ENCODE measurements at places on chromosomes 16 and 17.

DNA sequence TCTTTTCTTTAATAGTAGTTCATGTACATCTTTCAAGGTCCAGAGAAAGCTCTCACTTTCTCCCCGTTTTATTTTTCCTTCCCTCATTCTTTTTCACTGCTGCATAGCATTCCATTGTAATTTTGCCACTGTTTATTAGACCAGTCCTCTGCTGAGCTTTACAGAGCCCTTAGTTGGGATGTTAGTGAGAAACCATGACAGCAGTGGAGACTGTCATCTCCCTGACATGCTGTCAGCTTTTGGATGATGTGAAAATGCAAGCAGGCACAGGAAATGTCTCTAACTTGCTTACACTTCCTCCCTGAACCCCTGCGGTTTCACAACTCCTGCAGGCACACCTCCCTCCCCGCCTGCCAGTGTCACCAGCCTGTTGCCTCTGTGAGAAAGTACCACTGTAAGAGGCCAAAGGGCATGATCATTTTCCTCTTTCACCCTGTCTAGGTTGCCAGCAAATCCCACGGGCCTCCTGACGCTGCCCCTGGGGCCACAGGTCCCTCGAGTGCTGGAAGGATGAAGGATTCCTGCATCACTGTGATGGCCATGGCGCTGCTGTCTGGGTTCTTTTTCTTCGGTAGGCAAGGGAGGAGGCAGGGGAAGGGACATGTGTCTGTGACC lies at the start of gene ITGAL:
Gene ITGAL, plus strand, starts transcription at position 415 of the 615 bp plus-strand sequence. Its CDS starts 96 bp downstream, at position 511.
- no peak for DNase-seq

DNA sequence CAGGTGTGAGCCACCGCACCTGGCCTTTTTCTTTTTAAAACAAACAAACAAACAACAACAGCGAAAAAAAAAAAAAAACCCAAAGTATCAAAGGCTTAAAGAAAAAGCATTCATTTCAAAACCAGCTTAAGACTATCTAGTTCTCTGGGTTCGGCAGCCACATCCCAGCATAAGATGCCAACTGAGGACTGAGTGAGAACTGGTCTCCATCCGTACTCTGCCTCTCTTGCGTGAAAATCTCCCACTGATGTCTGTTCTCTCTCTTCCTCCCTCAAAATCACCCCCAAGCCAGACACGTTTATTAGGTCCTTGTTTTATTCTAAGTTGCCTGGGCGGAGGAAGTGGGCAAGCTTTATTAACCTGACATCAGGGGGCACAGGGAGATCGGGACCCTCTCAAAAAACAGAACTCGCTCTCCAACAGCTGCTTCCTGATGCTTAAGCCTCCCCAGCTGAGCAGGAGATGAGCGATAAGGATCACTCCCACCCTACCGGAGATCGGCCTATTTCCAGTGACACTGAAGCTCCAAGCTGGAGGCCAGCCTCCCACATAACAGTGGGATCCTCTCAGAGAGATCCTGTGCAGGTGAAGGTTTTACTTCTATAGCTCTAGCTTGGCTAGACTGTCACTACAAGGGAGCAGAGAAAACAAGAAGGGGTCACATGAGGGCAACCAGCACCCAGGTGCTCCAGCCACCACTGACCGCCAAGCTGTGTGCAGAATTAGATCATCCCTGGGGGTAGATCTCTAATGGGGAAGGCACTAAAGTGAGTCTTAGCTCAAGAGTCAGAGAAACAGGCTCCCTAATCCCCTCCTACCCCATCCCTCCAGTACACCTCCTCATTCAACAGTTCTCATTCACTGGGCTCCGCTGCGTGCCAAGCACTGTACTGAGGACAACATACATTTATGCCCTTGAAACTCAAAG lies 13.6 kb downstream of the CDC42EP4 start:
- no peak for DNase-seq

DNA sequence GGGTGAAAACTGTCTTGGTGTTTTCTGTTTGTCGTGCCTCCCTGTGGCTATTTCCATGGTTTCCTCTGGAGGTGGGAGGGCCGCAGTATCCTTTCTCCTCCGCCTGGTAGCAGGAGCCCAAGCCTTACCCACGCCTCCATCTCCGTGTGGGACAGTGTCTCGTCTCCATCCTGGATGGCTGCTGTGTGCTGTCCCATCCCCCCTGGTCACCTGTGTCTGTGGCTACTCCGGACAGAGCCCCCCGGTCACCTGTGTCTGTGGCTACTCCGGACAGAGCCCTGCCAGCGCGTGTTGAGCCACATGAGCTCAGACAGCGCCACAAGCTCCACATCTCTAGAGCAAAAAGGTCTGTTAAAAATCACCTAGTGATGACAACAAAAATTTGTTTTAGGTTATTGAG lies 198.2 kb upstream of the CHMP6 start:
- no peak for DNase-seq

- DNase-seq: no peak
Measured at GRCh38 chr16:78128913-78129312, 29.5 kb downstream of the WWOX start.

GRCh38 chr16:58034128-58034685 lies 8.7 kb downstream of the MMP15 start:
- DNase-seq: no peak

DNA sequence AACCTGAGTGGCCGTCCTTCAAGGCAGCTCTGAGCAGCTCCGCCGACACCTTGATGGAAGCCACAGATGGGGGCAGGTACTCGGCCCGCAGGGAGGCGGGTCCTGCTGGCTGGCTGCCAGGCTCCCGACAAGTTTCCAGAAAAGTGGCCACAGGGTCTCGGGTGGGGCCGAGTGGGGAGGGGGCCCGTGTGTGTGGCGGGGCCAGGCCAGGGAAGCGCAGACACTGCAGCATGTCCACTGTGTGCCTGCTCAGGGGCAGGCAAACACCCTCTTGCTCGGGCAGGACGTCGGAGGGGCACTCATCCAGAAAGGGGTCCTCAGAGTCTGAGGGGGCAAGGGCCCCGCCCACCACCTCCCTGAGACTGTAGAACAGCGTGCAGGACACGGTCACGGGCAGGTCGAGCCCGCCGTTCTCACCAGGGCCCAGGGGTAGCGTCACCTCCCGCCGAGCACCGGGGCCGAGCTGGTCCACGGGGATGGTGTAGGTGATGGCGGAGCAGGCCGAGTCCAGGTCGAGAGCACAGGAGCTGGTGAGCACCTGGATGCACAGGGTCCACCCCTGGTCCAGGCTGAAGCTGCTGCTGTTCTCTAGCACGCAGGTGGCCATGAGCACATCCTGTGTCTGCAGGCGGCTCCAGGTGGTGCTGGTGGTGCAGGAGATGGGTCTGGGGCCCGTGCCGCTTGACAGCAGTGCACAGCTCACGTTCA lies 5.1 kb downstream of the FAAP100 start:
- DNase-seq: no peak

DNA sequence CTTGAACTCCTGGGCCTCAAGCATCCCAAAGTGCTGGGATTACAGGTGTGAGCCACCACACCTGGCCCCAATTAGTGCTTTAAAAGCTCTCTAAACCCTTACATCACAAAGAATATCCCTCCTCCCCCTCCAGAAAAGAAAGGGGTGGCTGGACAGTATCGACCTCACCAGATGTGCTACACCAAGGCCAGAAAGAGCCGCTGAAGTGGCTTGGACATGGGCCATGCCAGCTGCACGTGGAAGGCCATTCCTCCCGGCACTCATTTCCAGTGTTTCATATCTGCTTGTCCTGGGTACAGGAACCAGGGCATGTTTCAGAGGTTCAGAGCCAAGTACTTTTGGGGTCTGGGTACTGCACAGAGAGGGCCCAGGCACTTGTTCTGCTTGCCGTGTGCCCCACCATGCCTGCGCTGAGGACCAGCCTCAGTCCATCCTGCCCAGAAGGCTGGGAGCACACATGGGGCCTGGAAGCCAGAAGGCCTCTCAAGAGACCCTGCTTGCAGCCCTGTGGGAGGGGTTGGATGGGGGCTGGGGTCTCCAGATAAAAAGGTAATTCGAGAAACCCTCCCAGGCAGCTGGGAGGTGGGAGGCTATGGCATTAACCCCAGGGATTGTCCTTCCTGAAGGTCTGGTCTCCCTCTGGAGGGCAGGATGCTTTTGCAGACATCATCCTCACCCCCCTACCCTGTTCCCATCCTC lies 3.5 kb upstream of the SRRM2 start:
- DNase-seq: no peak

DNA sequence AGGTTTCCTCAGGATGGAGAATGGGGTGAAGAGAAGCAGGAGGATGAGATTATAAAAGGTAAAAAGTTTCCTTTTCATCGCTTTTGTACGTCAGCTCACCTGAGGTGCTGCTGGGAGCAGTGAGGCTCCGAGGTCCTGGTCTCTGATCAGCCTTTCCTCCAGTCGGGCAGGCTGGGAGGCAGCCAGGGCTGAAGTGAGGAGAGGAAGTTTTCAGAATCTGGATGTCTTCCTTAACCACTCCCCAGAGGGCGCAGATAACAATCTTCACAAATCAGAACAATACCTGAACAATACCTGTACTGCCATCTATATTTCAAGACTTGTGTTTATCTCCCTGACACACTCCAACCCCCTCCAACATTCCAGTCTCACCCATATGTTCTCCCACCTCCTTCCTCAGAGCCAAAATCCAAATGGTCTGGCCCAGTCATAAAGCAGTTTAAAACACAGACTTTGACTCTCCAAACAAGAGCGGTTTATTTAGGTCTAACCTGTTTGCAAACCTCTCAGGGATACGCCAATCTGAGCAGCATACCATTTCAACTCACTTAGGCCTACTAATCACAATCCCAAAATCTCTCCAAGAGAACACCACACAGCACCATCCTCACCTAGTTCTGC lies 6.8 kb downstream of the ZNF18 start:
- DNase-seq: no peak

GRCh38 chr17:68840073-68840472 lies 115.1 kb downstream of the ABCA8 start:
- DNase-seq: no peak

GRCh38 chr17:80937462-80938381 lies 53.9 kb upstream of the CHMP6 start:
- DNase-seq: no peak

DNA sequence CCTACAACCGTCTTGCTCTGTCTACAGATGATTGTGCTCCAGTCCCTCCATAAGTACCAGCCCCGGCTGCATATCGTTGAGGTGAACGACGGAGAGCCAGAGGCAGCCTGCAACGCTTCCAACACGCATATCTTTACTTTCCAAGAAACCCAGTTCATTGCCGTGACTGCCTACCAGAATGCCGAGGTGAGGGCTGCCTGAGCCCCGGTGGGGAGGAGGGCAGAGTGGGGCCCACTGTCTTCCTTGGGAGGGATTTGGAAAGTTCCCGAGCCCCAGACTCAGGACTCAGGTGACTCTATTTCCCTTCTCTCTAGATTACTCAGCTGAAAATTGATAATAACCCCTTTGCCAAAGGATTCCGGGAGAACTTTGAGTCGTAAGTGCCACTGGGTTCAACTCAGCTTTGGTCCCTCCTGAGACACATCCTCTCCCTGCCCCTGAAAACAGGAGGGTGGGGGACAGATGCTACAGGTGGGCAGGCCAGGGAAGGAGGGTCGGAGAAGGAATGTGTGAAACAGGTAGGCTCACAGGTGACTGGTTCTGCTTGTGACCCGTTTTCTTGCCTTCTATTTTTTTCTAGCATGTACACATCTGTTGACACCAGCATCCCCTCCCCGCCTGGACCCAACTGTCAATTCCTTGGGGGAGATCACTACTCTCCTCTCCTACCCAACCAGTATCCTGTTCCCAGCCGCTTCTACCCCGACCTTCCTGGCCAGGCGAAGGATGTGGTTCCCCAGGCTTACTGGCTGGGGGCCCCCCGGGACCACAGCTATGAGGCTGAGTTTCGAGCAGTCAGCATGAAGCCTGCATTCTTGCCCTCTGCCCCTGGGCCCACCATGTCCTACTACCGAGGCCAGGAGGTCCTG lies 11.4 kb downstream of the TBX21 start:
- no peak for DNase-seq

GRCh38 chr16:81481207-81481821 lies 36.7 kb downstream of the CMIP start:
- no peak for DNase-seq

DNA sequence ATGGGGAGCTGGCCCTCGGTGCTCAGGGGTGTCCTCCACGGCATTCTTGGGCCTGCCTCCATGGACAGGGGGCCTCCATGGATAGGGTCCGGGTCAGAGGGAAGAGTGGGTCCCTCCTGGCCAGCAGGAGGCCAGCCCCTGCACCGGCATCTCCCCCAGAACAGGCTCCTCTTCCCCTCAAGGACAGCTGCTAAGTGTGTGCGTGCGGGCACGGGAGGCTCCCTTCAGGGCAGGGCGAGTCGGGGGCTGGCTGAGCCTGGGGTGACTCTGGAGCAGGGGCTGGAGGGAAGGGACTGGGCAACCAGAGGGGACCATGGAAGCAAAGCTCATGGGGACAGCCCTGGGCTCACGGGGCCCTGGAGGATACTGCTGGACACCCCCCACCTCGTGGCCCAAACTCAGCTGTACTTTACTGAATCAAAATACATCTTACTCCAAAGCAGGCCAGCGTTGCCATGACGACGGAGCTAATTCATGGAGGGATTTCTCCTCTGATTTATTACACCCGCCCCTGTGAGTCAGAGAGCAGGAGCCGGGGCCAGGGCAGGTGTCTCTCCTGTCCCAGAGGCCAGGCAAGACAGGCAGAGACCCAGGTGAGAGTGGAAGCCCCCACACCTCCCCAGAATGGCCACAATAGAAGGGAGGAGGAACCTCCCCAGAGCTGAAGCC lies 2.1 kb downstream of the CASKIN1 start:
- no peak for DNase-seq

DNA sequence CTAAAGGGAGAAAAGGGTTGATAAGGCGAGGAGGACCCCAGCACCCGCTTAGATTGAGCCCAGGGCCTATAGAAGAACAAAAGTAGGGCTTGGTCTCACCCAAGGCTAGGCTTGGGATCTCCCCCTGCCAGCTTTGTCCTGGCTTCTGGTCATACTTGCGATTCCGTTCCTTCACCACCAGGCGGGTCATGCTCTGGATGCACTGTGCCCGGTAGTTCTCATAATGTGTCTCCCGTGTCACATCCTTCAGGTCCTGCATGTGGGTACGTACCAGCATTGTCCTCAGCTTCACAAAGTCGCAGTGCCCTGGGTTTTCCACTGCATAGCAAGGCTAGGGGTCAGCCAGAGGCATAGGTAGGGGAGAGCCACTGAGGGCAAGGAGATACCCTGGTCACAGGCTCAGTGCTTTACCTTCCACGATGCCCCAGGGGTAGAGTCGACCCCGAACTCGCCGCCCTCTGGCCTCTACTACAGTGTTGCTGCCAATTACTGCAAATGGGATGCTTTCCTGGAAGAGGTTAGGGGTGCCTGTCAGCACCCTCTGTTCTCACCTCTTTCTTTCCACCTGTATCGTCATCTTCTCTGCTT lies 6.5 kb upstream of the MTMR4 start:
- no peak for DNase-seq

GRCh38 chr16:81586417-81586816 lies 141.8 kb downstream of the CMIP start:
- DNase-seq: no peak

All from non-pigmented ciliary epithelial cell (primary cell).